ENCODE measurements at places on chromosomes 3 and 15.

DNA sequence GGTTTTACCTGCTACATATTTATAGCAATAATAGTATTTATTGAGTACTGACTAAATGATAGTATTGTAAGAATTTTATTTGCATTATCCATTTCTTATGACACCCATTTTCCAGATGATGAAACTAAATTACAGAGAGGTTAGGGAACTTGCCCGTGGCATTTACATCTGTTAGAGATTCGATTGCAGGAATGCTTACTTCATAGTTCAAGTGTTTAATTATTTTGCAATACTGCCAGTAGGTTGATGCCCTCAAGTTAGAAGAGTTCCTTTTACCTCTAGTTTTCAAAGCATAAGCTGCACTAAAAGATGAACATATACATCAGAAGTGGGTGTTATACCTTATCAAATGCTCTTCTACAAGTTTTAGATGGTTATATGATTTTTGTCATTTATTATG lies 362.8 kb upstream of the RGMA start:
- DNase-seq: no peak

GRCh38 chr15:40067921-40068624 lies 29.1 kb upstream of the SRP14 start:
- no peak for DNase-seq

GRCh38 chr3:194013928-194014327 lies 122.0 kb upstream of the HES1 start:
- DNase-seq: no peak

DNA sequence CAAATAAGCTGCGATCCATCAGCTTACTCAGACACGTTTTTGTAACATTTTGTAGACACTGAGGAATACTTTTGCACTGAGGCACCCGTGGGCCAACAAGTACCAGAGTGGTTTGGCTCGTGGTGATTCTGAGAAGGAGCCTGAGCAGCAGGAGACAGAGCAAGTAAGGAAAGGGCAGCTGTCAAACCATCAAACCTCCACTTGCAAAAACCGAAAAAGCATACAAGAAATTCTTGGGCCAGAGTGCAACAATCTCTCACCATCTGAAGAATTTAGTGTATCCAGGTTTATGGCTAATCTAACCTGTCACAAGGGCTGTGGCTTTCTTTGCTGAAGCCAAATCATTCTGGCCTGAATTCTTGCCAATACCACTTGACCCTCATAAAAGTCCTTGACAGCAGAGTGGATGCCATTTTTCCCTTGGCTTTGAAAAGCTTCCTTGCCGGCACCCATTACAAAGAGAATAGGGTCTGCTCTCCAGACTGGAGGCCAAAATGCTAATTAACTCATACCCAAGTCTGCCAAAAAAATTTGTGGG lies 56.7 kb downstream of the MYO1E start:
- DNase-seq: no peak
